Right renal cortex interstitium (tissue), 3 donors: ENCODE measurements at places on chromosomes 2 and 18.

DNA sequence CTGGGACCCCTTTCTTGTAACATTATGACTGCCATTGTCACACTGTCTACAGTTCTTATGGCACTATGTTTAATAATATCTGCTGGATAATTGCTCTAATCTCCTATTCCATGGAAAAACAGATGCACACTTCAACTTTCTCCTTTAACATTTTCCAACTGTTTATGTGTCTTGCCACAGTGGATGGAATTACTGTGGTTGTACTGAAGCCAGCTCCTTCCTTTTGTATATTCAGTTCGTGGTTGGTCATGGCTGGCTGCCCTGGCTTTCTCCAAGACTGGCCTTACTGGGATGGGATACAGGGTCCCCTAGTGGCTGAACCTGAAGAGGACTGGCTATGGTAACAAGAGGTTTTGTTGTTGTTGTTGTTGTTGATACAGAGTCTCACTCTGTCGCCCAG, 113.9 kb downstream of the SS18 start:
- no peak for DNase-seq

DNA sequence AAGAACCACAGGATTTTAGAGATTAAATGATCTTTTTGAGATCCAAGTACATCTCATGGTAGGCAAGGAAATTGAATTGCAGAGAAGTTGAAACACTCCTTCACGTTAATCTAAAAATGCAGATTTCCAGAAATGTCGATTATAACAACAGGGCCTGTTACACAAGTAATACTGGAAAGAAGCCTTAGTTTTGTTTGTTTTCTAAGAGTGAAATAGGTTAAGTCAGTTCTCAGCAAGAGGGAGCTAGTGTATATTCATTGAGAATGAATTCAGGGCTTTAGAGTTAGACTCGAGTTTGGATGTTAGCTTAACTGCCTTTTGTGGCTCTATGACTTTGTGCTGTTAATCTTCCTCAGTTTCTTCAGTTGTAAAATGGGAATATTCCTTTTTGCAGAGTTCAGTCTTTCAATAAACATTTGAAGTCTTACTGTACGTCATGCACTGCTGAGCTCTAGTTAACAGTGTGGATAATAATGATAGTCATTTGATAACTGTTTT, 926 bp downstream of the NDUFV2 start:
- no peak for DNase-seq

DNA sequence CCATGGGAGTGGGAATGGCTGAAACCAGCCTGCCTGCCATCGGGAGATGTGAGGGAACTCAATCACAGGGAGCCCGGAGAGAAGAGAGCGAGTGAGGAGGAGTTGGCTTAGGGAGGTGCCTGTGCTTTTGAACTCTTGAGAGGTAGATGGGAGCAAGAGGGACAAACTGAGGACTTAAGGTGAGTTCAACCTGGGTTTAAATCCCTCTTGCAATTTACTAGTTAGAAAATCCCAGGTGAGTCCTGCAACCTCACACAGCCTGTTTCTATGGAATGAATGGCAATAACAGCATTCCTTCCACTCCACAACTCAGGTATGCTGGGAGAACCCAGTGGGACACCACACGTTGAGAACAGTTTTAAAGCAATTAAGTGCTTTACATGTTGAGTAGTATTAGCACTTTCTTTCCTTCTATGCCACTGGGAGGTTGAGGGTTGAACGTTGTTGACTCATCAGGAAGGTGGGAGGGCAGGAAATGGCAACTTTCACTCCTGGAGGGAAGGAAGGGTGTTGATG, 57.3 kb downstream of the VIT start:
- DNase-seq = no peak

GRCh38 chr2:140747090-140747489, 1383.7 kb downstream of the LRP1B start:
- no peak for DNase-seq

DNA sequence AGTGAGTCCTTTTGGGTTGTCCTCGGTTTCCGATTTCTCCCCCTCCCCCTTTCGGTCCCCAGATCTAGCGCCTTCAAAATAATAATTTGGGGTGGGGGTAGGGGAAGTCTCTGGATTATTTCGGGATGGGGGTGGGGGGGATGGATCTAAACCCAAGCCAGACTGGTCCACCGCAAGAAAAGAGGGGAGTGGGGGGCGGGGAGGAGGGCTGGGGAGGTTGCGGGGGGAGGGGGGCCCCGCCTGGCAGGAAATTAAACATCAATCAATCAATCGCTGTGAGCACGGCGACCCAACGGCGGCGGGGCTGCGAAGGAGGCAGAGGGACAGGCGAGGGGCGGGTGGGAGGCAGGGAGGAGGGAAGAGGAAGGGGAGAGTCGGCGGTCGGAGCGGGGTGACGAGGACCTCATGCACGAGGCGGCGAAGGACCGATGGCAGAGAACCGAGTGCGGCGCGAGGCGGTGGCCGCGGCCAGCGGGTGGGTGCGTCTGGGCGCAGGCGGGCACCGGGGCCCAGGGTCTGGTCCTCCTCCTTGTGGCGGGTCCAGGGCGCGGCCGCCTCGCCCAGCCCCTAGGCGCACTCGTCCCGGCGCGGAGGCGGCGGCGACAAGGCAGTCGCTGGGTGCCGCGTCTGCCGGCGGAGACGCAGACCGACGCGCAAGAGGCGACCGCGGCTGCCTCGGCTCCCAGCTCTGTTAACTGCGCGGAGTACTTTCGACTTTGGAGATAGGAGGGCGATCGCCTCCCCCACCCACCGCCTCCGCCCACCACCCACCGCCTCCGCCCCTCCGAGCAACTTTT, 468 bp upstream of the SATB2 start:
- no peak for DNase-seq

GRCh38 chr2:102315921-102316320, 4.6 kb downstream of the IL1RL1 start:
- no peak for DNase-seq

GRCh38 chr18:46411867-46412690, 244.9 kb downstream of the LOXHD1 start:
- no peak for DNase-seq

GRCh38 chr2:45299361-45299760, 290.1 kb upstream of the SIX2 start:
- no peak for DNase-seq

GRCh38 chr2:152432765-152433164, 97.8 kb downstream of the FMNL2 start:
- no peak for DNase-seq

DNA sequence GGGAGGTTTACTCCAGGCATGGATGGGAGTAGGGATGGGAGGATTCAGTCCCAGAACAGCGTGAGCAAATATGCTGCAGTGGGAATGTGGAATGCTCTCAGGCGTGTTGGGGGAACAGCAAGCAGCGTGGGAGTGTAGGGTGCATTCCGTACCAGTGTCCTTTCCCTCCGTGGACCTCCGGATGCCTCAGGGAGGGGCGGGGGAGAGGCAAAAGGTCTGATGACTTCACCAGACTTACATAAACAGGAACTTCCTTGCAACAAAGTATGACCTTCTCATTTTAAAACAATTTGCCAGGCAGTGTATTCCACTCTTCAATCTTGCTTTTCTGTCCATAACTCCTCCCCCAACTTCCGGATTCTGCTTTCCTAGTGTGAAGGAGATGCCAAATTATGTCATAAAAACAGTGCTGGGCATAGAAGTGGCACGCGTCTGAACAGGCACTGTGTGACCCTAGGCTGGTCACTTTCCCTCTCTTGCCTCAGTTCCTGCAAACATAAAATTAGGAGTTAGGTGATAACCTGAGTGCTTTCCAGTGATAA, 36.9 kb downstream of the RPL37A start:
- DNase-seq = peak; percentile 63

DNA sequence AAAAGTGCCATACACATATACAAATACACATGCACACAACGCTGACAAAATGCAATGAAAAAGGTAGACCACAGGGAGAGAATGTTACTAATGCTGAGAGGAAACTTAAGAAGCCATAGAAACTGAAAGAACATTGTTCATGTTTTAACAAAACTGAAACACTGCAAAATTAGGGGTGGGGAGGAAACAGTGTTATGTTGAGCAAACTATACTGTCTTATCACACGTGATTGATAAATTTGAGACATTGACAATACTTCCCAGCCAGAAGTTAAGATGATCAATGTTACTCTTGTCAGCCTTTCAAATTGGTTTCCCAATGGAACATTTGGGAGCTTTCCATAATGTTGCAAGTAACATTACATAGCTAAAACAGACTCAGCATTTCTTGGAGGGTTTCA, 165.5 kb downstream of the L3MBTL4 start:
- no peak for DNase-seq

GRCh38 chr2:216951171-216951570, 91.3 kb upstream of the TNP1 start:
- DNase-seq = no peak

- no peak for DNase-seq
Measured at GRCh38 chr18:22346401-22346952, 71.2 kb downstream of the CTAGE1 start.

DNA sequence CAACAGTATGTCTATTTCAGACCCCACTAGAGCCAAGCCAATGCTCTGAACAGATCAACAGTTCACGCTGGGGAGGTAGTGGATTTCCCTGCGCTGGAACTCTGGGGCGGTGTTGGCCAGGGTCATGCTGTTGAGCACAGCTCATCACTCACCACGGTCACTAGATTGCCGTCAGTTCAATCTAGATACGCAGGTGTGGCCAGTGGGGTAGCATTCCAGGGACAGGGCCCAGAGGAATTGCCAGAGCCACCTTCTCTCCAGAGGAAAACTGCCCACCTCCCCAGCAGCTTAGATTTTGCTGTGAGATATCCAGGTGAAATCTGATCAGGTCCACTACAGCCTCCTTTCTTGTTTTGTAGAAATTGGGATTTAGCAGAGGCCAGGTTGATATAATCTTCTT, 101.8 kb downstream of the SOX11 start:
- DNase-seq = no peak

GRCh38 chr18:37253394-37254235, 312.0 kb downstream of the CELF4 start:
- DNase-seq = no peak

- no peak for DNase-seq
Measured at GRCh38 chr18:21453511-21453901, 147.0 kb downstream of the ESCO1 start.

- DNase-seq = no peak
Measured at GRCh38 chr2:194495046-194495445, 1162.0 kb upstream of the SLC39A10 start.

- no peak for DNase-seq
Measured at GRCh38 chr2:36981911-36982310, 15.6 kb upstream of the STRN start.

DNA sequence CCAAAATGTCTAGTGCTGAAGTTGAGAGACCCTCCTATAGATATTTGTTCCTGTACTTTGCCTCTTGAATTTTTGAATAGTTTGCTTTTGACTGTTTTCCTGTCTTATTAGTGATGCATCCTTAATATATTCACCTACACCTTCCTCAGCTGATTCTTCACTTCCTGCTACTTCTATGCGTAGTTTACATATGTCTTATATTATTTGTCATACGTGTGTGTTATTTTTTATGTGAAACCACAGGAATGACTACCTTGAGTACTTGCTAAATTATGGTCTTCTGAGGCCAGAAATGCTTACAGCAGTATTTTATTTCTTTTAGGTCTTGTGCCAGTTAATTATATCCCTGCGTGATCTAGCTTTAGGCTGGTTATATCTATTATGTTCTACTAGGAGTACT, 9.9 kb downstream of the UBE2E3 start:
- DNase-seq = no peak

DNA sequence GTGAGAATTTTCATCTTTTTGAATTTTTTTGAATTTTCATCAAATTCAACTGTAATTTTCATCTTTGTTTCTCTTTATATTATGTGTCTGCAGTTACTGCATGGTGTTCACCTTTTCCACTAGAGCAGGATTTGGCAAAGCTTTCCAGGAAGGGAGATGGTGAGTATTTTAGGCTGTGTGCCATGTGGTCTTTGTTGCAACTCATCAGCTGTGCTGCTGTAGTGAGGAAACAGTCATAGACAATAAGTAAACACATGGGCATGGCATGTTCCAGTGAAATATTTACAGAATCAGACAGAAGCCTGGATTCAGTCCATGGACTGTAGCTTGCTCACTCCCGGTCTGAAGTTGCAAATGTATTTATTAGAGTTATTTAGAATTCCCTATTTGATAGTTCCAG, 120.4 kb downstream of the DCDC2C start:
- DNase-seq = no peak

- no peak for DNase-seq
Measured at GRCh38 chr18:2994603-2995432, 18.1 kb downstream of the LPIN2 start.

DNA sequence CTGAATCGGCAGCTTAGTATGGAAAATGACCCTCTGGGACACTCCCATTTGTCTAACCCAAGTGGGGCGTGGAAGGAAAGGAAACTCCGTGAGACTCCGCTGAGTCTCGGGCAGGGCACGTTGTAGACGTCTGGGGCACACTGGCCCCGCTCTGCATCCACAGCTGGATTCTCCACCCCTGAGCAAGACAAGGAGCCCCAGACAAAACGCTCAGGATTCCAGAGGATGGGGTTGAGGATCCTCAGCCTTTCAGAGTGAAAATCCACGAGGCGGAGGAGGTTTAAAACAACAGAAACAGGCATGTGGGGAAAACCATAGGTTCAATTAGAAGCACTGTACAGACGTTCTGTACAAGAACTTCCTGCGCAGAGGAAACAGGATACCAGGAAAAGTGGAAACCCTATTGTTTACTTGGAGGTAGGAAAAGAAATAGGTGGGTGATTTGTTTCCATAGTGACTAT, 124.9 kb upstream of the ZNF236 start:
- DNase-seq = no peak

DNA sequence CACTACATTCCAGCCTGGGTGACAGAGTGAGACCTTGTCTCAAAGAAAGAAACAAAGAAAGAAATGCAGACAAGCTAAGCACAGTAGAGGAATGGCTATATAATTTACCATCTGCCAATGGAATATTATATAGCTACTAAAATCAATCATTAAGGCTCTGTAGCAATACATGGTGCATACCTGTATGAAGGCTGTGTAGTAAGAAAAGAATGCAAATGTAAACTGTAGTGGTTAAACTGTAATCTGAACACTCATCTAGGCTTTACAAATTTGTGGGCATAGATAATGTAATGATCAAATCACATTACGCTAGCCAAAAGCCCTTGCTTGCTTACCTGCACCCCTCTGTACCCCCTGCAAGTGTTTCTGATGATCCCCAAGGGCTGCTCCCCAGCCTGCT, 230.9 kb downstream of the LTBP1 start:
- DNase-seq = no peak

DNA sequence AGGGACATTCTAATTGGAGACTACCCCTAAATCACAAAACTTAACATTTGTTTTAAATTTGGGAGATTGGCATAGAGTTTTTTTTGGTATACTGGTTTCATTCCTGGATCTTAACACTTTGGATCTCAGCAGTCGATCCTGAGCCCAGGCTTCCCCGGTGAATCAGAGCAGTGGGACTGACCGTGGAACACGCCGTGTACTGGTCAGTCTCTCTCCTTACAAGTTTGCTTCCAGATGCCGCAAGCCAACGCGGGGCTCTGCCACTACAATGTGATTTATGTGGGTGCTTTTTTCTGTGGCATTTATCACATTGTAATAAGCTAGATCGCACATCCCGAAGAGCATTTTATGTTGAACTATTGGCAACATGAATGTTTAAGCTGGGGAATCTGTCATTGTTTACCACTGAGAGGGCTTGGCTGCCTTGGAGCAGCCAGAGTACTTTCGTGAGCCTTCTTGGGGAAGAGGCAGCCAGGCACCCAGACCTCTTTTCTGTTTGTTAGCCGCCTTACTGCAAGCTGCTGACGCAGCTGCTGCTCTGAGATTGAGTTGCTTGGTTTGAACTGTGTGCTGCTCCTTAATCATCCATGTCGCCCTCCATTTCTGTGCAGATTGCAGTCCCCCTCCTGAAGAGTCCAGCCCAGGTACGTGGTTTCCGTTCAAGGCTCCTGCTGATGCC, 49.3 kb downstream of the COA5 start:
- no peak for DNase-seq

GRCh38 chr18:54147439-54147838, 77.0 kb downstream of the MBD2 start:
- DNase-seq = no peak
